MM.1S (cell line): ENCODE measurements at places on chromosomes 6 and 20.

GRCh38 chr6:116108836-116109235, 8.2 kb downstream of the NT5DC1 start:
- no peak for DNase-seq

DNA sequence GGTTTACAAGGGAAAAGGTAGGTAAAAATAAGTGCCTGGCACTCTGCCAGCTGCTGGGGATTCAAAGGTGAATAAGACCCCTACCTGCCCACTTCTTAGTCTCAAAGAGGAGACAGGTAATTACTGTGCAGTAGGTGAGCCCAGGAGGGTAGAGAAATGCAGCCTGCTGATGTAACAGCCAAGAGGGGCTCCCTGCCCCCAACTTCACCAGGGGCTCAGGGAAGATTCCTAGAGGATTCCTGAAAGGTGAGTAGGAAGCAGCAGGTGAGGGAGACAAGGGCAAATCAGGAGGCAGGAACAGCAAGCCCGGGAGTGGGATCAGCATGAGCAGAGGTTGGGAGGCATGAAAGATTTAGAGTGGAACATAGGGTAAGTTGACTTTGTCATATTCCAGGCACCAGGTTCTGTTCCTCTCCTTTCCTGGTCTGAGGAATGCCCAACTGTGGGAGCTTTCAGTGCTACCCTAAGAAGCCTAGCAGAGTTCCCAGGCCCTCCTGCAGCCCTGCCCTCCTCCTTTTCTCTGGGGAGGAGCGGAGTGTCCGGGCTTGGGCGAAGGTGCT, 258.1 kb downstream of the LRFN2 start:
- no peak for DNase-seq

DNA sequence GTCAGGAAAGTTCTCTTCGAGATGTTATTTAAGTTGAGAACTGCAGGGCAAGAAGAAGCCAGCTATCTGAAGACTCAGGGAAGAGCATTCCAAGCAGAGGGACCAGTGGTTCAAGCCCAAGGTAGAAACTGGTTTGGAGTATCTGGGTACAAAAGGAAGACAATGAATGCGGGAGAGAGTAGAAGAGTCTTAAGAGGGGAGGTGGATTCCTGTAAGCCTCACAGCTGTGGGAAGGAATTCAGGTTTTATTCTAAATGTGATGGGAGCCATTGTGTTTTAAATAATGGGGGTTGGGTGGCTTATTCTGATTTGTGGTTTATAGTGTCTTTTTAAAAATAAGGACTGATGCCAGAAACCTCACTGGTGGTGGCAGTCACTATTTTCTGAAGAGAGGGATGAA, 37.6 kb upstream of the TENT5A start:
- DNase-seq = no peak

DNA sequence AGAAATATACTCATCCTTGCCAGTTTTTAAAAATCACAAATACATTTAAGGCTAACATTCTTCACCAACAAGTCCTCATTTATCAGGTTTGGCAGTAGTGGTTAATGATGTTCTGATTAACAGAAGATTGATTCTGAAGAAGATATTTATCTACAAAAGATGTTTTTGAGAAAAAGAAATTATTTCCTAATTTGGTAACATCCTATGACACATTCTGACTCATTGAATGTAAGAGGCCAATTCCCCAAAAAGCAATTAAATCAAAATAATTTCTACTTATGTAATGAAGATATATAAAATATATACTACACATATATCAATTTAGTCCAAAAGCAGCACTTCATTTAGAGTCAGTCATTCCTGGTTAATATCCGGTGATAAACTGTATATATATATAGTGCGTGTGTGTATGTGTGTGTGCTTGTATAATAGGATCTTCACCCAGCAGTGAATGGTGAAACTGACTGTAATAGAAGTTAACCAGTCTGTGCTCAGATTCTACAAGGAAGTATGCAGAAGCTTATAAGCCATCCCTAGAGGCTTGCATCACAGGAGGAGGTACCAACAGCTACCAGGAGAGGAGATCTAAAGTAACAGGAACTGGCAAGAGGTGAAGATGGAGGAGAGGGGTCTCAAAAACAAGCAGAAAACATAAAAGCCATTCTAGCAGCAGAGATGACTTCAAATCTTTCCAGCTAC, 82.9 kb upstream of the MARCKS start:
- no peak for DNase-seq

DNA sequence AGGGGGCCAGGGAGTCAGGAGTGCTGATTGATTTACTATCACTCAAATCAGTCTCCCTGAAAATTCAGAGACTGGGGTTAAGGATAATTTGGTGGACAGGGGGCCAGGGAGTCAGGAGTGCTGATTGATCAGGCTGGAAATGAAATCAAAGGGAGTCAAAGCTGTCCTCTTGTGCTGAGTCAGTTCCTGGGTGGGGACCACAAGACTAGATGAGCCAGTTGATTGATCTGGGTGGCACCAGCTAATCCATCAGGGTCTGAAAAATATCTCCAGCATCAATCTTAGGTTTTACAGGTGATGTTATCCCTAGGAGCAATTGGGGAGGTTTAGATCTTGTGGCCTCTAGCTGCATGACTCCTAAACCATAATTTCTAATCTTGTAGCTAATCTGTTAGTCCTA, 6.1 kb upstream of the AFG1L start:
- no peak for DNase-seq
